HAP-1 (cell line): ENCODE measurements at places on chromosomes 7 and 10.

GRCh38 chr10:4824791-4825310 is 1.2 kb upstream of the AKR1E2 start:
- DNase-seq, result no peak

DNA sequence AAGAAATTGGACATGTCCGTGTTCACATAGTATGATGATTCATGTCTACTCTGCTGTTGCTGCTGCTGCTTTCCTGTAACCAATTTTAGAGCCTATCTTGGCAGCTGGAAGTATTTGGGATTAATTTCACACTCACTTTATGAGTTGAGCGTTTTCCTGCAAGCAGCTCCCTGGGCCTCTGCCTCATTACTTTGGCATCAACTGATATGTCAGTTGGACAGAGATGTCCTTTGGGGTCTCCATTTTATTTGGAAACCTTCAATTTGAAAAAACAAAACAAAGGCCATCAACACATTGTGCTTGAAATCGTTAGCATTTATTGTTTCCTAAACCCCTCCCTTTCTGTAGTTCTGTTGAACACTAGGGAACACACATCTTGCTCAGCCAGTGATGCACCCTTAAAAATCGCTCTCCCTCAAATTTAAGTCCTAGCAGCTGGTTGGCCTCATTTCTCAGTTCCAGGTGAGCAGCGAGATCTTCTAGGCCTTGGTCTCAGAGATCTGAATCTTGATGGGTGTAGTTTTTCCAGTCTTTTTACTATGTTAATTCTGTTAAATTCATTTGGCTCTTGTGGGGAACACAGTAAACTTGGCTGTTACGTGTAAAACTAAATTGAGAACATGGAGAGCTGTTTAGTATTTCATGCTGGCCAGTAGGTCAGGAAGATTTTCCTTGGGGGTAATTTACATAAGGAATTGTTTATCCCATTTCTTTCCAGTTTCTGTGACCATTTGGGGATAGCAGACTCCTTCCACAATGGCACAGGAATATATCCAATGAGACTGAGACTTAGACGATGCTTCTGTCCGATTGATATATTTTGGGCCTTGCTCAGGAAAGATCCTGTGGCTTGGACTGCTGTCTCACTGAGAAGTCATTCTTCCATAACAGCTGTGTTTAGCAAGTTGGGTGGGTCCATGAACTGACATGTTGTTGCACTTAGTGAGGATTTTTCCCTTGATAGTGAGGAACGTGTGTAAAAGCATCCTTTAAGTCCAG is 371.6 kb downstream of the BBS9 start:
- DNase-seq, result no peak

- DNase-seq, result no peak
Measured at GRCh38 chr7:81680120-81680519, 89.7 kb downstream of the HGF start.

GRCh38 chr10:114854906-114855305 is 33.3 kb downstream of the FHIP2A start:
- no peak for DNase-seq

DNA sequence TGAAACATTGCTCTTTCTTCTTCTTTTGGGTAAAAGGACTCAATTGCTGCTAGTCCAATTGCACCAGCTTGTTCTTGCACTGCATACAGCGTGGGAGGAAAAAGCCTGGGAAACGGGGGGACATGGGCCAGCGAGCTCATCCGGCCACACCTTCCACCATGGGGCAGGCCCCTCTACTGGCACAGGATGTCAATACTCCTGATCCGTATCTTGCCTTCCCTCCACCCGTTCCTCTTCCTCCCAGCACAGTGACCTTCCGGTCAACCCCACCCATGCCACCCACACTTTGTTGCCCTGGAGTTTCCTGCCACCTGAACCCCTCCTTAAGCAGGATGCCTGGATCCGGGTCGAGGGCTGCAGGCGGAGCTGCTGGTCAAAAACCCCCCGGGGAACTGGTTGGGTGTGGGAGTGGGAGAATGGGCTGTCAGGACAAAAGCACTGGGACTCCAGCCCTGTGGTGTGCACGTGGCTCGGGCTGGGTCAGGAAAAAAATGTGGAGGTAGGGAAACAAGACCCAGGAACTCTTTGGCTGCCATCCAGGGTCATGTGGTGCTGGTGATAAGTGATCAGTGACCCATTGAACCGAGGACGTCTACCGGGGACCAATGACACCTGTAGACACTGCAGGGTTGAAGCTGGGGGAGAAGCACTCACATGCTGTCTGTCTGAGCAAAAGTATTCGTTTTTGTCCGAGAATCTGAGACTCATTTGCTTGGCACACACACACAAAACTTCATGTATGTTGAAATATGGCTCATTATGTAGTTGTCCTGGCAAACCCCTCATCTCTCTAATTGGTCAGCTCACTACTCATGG is 8.1 kb downstream of the IL2RA start:
- DNase-seq, result no peak

DNA sequence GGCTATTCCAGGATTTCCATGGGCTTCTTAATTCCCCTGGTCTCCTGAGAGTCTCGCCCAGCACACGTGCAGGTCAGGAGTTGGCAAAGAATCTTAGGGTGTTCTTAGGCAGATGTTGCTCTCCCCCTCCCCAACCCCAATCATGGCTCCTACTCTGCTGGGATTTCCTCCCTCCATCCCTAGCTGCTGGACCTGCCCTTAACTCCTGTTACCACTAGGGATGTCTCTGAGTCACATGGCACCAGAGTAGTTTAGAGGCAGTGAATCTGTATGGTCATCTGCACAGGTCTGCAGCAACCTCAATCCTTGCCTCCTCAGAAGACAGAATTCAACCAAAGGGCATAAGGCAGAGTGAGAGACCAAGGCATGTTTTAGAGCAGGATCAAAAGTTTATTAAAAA is 51.8 kb upstream of the CHST3 start:
- DNase-seq, result no peak

DNA sequence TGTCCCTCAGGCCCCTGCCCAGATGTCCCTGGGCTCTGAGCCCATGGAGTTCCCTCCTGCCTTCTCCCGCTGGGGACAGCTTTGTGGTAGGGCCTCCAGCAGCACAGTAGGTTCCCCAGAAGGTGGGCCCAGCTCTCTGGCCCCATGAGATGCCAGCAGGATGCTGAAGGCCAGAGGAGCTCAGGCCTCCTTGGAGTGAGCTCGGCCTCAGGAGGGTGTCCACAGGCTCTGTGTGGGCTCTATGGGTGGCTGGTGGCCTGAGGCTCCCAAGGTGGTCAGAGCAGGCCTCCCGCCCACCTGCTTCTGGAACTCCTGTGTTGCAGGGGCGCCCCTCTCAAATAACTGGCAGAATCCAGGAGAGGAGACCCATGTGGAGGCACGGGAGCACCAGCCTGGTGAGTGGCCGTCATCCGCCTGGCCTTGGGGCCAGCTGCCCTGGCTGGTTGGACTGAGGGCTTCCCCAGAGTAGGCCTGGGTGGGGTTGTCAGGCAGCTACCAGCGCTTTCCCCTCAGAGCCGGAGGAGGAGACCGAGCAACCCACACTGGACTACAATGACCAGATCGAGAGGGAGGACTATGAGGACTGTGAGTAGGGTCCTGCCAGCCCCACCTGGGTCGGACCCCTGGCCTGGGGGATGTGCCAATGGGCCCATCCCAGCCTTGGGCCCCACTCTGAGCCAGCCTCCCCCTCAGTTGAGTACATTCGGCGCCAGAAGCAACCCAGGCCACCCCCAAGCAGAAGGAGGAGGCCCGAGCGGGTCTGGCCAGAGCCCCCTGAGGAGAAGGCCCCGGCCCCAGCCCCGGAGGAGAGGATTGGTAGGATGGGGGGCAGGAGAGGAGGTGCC is 3.2 kb downstream of the AEBP1 start:
- no peak for DNase-seq

- no peak for DNase-seq
Measured at GRCh38 chr10:122293156-122293960, 22.3 kb downstream of the BTBD16 start.

DNA sequence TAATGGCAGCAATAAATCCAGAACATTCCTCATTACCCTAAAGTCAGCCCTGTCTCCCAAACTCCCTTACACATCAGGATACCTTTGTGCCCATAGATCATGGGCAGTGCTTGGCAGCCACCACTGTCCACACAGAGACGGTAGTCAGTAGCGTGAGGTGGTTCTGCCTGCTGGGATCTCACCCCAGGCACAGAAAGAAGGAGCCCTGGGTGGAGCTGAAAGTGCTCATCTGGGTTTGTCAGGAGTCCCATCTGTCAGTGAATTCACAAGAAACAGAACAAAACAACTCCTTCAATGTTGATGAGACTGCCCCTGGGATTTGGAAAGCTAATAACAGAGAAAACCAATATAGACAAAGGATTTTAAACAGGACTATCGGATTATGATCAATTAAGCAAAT is 90.2 kb upstream of the PRSS58 start:
- DNase-seq, result no peak

- DNase-seq, result no peak
Measured at GRCh38 chr10:95792211-95792780, 36.3 kb downstream of the ENTPD1 start.

GRCh38 chr10:132350946-132351345 is 19.0 kb downstream of the LRRC27 start:
- no peak for DNase-seq

GRCh38 chr7:130293521-130293920 is 560 bp downstream of the CPA4 start:
- no peak for DNase-seq

GRCh38 chr10:74282848-74283210 is 131.8 kb downstream of the ADK start:
- DNase-seq, result no peak

GRCh38 chr10:130749911-130750310 is 561.6 kb downstream of the TCERG1L start:
- DNase-seq, result no peak

DNA sequence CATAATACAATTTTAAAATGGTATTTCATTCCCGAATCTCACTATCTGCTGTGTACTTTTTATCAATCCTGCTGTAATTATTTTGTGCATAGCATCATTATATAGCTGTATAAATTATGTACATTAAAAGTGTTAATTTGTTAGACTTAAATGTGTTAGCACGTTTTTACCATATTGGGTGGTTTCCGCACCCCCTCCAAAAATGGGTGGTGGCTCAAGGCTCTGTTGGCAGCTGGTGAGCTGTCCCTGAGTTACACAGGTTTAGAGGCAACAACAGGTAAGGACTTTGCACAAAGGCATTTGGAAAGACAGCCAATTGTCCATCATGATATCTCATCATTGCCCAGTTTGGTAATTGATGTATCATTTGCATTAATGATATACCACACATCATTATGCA is 18.6 kb upstream of the LMTK2 start:
- no peak for DNase-seq

DNA sequence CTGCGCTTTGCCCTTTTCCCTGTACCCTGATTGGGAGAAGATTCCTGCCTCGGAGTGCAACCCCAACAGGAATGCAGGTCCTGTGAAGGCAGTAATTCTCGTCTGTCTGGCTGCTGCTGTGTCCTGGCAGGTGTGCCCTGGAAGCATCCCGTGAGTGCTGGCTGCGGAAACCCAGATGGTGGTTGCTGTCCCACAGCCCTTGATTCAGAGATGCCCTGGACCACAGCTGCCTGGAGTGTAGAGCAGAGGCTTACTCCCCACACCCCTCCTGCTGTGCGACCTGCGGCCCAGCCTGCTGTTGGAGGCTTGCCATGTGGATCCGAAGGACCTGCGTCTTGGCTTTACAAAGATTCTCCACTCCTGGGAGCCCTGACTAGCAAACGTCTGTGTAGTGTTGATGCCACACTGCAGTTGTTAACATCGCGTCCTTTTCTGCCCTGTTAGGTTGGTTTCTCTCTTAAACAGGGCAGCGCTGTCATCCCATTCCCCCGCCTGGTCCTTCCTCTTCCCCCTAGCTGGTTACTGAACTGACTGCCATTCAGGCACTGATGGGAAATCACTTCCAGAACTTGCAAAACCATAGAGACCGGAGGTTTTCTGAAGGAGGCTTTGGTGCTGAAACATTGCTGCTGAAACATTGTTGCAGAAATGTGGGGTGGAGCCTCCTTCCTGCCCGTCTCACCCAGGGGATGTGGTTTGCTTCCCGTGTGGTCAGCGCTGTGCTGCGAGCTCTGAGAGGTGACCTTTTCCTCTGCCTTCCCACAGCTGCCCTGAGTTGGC is 53.3 kb downstream of the DNAJB6 start:
- DNase-seq, result no peak

DNA sequence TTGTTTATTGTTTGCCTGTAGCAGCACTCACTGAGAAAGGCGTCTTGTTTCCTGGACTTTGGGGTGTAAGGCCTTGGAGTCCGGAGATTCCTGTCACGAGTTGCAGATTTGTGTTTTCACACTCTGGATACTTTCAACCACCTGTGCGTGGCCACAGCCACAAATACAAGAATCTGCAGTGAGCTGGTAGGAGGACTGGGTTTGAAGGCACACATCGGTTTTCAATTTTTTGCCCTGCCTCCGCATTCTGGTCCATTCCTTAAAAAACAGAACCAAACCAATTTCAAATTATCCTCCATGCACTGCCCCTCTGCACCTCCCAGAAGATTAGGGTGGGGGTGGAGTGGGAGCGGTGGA is 619 bp downstream of the EXOC4 start:
- DNase-seq, result no peak

DNA sequence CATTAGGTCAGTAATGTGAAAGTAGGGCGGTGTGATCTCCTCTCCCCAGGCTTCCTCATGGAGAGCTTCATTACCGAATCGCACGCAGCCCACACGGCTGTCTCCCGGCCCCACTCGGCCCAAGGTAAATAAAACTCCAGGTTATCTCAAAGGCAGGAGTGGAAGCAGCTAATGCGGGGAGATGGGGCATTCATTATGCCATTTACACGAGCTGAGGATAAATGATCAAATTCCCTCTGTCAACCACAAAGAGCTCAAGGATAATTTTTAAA is 93.5 kb downstream of the ADARB2 start:
- no peak for DNase-seq

DNA sequence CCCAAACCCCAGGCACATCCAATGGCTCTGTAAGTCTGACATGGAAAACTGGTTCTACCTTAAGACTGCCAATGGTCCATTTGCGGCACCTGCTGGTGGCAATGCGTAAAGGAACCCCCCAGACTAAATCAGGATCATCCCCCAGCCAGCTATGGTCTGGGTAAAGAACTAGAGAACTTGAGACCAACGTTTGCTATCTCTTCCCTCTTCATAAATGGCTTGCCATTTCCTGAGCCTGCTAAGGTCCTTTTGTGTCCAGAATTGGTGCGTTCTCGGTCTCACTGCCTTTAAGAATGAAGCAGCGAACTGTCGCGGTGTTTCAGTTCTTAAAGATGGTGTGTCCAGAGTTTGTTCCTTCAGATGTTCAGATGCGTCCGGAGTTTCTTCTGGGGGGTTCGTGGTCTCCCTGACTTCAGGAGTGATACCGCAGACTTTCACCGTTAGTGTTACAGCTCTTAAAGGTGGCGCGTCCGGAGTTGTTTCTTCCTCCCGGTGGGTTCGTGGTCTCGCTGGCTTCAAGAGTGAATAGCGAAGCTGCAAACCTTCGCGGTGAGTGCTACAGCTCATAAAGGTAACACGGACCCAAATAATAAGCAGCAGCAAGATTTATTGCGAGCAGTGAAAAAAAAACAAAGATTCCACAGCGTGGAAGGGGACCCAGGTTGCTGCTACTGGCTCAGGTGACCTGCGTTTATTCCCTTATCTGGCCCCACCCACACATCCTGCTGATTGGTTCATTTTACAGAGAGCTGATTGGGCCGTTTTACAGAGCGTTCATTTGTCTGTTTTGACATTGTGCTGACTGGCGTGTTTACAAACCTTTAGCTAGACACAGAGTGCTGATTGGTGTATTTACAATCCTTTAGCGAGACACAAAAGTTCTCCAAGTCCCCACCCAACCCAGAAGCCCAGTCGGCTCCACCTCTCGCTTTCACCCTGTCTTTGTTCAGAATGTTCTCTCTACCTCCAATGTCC is 95.4 kb downstream of the ELMO1 start:
- peak; percentile 56 for DNase-seq
